ENCODE measurements at places on chromosomes 4 and X. TPM values are rescaled to one million over a fixed set of nuclear protein-coding genes. Genes with fewer than 3 reads are reported as not detected.

The SOX3 gene
- not detected for total RNA-seq

The NAP1L2 gene
- total RNA-seq, result 4.8 TPM

DNA sequence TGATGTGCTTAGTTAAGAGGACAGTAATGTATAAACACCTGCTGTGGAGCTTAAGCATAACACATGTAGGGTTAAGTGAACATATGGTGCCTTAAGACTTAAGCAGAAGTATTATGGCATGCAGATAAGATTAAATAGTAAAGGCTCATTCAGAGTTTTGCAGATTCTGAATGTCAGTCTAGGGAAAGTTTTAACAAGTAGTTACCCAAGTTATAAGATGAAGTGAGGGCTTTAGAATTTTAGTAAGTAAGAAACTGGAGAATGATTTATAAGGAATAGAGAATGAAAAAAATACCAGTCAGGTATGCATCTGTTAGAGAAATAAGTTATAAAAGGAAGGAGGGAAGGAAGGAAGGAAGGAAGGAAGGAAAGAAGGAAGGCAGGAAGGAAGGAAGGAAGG lies 902.1 kb downstream of the TRAM1L1 start:
- DNase-seq, result no peak
- no peaks in the 10 kb centered on the region for H3K4me1 ChIP-seq
- H3K27me3 ChIP-seq, result no peaks in the 10 kb centered on the region
- H3K27ac ChIP-seq, result no peak overlapping the region

The L1CAM gene
- total RNA-seq, result 4.1 TPM

GRCh38 chr4:183610613-183611012 lies 48.4 kb downstream of the RWDD4 start:
- H3K36me3 ChIP-seq, result no peaks in the 10 kb centered on the region
- H3K27ac ChIP-seq, result no peak overlapping the region
- peaks cover 12% of the 10 kb centered on the region for H3K4me1 ChIP-seq
- H3K27me3 ChIP-seq, result no peaks in the 10 kb centered on the region
- DNase-seq, result no peak

- H3K4me3 ChIP-seq, result no peak overlapping the region
- DNase-seq, result no peak
- no peaks in the 10 kb centered on the region for H3K27me3 ChIP-seq
- peaks cover 5% of the 10 kb centered on the region for H3K4me1 ChIP-seq
Measured at GRCh38 chr4:137370679-137371078, 161.6 kb downstream of the PCDH18 start.

Measured in suprapubic skin (tissue), 4 donors.